ENCODE measurements at places on chromosomes 7 and 10.
A peak's percentile ranks its signal among the peaks of the same experiment; 100 is the strongest.

DNA sequence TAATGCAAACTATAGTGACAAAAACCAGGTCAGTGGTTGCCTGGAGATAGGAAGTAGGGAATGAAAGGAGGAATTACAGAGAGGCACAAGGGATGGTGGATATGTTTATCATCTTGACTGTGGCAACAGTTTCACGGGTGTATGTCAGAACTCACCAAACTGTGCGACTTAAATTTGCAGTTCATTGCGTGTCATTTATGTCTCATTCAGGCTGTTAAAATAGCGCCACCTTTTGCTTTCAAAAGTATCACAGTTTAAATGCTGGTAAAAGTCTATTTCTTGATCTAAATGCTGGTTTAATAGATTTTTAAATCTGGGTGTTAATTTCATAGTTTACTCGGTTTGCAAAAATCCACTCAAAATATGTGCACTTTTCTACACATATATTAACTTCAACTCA is 51.0 kb downstream of the PTTG1IP2 start:
- no peak for DNase-seq

DNA sequence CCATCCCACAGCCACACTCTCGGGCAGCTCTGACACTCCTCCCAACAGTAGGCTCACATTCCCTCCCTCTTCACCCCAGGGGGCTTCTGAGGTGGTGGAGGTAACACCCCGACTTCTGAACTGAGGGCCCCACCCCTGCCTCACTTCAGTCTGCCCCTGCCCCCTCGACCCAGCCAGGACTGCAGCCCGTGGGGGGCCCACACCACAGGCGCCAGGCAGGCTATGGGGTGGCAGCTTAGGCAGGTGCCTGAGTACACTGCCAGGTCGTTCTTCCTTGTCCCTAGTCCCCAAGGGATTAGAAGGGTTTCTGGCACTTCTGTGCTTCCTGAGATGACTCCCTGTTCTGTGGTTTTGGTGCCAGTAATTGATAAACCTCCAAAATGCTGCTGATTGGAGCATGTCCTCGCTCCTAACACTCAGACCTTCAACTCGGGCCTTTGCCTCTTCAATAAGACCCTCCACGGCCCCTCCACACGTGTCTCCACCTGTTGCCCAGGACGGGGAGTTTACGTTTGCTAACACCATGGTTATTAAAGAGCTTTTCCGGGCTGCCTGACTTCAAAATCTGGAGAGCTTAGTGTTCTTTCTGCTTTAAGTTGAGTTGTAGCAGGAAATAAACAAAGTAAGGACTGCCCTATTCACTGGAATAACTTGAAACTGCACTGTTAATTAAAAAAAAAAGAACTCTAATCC is 23.8 kb upstream of the LARP4B start:
- DNase-seq: no peak

- no peak for DNase-seq
These were observed 5.7 kb upstream of the HOXA13 start for GRCh38 chr7:27205325-27206280.

DNA sequence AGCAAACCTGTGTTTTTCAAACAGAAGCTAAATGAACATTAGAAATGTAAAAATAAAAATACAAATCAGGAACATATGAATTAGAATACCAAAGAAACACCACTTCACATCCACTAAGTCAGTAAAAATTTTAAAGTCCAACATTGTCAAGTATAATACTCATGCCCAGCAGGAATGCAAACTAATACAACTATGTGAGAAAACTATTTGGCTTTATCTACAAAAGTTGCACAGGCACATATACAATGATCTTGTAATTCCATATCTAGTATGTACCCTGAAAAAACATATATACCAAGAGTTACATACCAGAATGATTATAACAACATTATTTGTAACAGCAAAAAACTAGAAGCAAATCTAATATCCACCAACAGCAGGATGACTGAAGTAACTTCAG is 91.1 kb downstream of the RNF32 start:
- DNase-seq: no peak

GRCh38 chr10:14382531-14382930 is 51.8 kb upstream of the FRMD4A start:
- no peak for DNase-seq

- peak; percentile 53 for DNase-seq
These were observed 246.1 kb downstream of the TNS3 start for GRCh38 chr7:47335557-47336471.

DNA sequence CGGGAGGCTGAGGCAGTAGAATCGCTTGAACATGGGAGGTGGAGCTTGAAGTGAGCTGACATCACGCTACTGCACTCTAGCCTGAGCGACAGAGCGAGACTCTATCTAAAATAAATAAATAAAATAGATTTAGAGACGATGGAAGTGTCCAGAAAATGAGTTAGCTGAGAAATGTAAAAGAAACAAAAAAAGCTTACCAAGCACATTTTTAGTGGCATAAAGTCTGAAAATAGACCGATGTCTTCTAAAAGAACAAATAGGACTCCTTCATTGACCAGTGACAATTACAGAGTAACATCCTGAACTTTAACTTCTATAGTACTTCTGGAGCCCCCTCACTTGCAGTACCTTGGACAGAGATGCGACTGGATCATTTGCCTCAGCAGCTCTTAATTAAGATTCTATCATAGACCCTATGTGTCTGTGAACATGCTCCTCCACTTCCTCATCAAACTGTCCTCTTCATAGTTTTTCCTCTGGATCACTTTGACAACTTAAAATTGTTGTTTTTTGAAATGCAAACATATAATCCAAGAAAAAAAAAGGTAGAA is 25.2 kb upstream of the SRPK2 start:
- no peak for DNase-seq
